Stimulated activated CD4-positive, alpha-beta T cell treated with anti-CD3 and anti-CD28 coated beads, TNF-alpha, amount 100 ng/mL, for 24 hours (primary cell): ENCODE measurements at places on chromosomes 1 and 21.

DNA sequence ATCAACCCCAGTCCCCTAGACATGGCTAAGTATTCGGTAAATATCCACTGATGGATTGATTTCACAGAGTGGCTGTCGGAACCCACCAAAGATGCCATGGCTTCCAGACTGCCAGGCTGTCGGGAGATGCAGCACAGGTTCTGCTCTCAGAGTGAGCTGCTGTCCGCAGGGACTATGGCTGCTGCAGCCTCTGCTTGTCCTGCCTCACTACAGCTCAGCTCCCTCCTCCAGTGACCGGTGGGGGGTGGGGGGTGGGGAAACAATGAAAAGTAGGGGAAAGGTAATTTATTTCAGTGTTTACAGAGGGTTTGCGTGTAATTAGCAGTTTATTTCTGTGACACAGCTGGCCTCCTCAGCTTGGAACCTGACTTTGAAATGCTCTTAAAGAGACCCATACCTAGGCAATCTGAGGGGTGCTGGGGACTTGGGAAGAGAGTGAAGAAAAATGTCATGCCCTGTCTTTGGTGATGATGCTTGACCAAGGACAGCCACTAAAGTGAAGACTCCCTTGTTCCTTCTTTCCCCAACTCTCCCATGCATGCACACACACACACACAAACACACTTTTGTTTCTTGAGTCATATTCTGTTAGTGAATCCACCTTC lies 109.0 kb downstream of the CACNA1E start:
- DNase-seq, result no peak

DNA sequence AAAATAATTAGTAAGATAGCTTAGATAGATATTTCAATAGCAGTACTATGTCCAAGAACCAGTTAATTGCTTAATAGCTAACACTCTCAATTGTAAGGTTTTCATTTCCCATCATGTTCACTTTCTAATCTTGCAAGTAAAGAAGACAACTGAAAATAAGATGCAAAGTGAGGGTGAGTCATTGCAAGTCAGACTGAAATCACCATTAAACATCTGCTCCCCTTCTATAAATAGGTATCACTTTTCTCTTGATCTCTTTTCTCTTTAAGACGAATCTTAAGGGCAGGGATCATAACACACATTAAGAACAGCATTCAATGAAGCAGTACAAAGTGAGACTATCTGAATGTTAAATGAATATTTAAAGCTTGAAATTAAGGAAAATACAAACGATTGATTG lies 40.4 kb downstream of the UBR4 start:
- DNase-seq, result no peak

DNA sequence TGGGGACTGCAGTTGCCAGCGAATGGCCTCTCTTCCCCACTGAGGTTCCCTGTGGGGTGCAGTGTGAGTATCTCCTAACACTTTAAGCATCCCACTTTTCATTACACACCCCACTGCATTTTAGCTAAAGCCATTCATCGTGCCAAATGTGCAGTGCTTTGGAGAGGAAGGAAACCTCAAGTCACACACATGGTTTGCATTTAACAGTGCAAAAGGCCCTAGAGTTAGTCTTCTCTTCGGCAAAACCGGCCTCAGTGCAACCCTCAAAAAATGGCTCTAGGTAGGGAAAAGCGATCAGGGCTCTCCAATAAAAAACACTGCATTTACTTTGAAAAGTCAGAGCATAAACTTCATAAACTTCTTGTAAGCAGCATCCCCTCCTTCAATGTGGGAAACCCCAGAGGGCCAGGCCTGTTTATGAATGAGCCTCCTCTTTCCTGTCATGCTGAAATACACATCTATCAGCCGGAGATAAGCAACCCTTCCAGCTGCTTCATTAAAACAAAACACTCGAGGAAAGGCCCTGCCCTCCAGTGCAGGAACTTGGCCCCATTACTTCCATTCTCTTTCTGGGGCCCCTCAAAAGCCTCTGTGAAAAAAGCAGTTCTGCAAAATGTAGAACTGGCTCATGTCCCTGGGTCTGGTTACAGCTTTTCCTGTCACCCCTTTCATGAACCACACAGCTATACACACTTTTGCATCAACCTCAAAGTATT lies 184.0 kb downstream of the CDC7 start:
- DNase-seq, result no peak

GRCh38 chr1:159005676-159006075 lies 4.0 kb upstream of the IFI16 start:
- DNase-seq, result no peak

DNA sequence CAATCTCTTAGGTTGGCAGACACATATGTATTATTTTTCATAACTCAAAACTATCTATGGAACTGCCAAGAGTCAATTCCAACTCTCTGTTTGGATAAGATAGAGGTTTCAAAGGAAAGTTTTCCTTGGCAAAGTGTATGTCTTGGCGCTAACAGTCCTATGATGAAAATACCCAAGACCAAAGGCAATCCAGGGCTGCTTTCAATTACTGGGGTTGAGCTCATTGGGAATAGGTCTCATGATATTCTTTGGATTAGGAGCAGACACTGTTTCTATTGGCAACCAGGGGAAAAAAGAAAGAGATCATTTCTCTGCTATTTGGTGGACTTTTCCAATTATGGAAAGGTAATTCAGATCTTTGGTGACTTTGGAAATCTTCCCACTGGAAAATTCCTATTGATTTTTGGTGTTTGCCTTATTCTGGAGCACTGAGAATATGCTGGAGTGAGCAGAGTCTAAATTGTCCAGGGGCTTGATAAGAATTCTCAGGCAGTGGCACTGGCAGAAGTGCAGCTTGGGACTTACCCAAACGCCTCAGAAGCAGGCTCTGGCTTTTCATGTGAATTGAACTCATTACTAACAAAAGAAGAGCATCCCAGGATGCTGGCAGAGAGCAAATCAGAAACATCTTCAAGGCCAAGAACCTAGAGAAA lies 20.4 kb upstream of the PLXNA2 start:
- no peak for DNase-seq

DNA sequence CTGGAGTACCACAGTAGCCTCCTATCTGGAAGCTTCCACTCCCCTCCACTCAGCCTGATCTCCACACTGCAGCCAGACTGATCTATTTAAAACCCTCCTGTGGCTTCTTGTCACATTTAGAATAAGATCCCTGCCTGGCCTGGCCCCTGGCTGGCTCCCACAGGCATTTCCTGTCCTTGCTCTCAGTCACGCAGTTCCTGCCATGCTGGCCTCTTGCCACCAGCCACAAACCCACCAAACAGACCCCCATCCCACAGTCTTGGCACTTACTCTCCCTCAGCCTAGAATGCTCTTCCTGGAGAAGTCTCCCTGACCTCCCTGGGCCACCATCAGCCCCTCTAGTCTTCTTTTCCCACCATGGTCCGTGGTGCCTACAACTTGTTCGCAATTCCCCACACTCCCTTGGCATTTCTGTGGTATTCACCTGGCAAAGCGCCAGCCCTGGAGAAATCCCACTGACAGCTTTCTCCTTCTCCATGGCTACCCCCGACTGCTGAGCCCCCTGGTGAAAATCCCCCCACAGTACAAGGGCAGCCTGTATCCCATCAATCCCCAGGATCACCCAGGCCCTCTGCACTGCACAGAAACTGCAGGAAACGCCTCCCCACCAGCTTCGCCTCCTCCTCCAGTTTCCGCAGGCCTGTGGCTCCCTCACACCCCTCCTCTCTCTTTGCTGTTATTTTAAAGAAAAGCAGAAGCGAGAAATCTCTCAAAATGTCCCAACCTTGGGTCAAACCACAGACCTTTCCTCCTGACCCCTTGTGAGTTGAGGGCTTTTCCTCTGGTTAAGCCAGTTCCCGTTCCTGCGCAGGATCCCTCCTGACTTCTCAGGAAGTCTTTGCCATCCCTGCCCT lies 94.5 kb downstream of the SYT2 start:
- no peak for DNase-seq

DNA sequence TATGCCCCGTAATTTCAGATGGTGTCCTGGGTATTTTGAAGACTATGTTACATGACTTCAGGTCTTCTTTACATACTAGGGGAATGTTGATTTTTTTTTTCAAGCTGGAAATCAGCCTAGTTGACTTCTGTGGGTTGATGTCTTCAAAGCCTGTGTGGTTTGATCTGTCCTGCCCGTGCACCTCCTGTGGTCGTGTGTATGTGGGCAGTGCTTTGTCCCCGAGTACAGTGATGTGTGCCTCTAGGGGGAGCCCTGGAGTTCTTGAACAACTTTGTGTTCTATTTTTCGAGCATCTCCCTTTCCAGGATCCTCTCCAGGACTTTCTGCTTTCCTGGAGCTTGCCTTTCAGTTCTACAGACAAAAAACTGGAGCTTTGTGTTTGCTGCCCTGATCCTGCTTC lies 28.9 kb downstream of the OBSCN start:
- DNase-seq, result peak; percentile 31
